ENCODE measurements at places on chromosomes 3 and 15.

DNA sequence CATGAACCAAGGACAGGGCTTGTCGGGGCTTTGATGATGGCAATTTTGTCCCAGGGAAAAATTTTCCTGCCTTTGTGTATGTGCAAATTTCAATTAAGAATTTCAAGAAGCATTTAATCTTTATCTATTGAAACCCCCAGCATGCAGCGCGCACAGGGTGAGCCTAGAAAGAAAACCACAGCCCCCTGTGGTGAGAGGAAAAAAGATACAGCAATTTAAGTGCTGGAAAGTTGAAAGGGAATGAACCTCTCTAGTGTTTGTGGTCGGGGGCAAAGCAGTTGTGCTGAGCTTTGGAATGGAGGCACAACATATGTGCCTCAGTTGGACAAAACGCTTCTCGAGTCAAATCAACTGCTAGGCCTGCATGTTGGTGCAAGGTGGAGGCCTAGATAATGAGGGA lies 111.8 kb upstream of the C15orf61 start:
- no peak for DNase-seq

- DNase-seq, result no peak
Observed at GRCh38 chr15:23642413-23643044, 5.1 kb downstream of the MAGEL2 start.

GRCh38 chr3:140117096-140117526 lies 182.1 kb downstream of the CLSTN2 start:
- DNase-seq, result no peak

- no peak for DNase-seq
Observed at GRCh38 chr3:61666615-61667330, 105.4 kb downstream of the PTPRG start.

DNA sequence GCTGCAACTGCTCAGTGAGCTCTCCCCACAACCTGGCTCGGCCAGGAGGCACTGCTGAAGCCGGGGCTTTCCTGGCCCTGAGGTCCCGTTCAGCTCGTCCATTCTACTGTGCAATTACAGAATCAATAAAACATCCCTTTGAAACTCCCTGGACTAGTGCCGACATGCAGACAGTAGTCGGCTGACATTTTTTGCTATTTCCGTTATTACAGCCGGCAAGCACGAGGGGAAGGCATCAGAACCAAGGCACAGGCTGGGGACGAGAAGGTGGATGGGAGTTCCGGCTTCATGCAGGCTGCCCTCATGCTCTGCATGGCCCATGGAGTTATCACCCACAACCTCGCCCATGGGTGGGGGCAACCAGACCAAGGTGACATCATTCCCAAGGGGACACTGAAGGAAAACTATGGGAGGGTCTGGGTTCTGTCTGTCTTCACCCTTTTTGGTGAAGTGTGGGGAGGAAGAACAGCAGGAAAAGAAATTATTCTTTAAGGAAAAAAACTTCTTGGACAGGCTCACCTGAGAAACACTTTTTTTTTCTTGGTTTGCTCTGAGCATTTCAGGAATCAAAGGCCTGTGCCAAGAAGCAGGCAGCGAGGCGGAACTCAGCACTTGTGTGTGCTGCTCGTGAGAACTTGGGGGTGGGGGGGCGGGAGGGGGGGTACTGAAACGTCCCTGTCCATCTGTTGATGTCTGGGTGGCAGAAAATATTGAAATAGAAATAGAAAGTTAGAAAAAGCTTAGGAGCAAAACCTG lies 154.5 kb downstream of the FOXP1 start:
- DNase-seq, result no peak

- DNase-seq, result peak; percentile 2
Observed at GRCh38 chr15:55108858-55109518, 87.8 kb downstream of the RSL24D1 start.

DNA sequence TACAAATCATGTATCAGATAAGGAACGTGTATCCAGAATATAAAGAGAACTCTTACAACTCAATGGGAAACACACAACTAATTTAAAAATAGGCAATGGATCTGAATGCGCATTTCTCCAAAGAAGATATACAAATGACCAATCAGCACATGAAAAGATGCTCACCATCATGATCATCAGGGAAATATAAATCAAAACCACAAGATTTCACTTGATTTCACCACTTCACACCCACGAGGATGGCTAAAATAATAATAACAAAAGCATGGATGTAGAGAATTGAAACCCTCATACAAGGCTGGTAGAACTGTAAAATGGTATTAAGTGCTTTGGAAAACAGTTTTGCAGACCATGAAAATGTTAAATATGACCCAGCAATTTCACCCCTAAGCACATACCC lies 26.7 kb upstream of the SLC12A8 start:
- DNase-seq, result no peak

GRCh38 chr15:93770788-93771187 lies 460.6 kb upstream of the MCTP2 start:
- no peak for DNase-seq

DNA sequence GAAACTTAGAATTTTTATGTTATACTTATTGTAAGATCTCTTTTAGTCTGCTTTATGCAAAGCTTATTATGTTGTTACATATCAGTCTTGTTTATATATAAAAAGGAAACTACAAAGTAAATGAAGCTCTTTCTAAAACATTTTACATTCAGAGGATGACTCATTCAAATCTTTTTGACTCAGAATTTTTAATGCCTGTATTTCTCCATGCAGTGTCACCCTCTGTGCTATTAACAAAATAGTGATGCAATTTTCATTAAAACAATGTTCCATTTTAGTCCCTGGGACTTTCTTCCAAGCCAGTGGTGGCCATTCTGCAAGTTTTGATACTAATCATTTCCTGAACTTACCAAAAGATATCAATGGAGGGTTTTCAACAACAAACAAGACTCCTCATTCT lies 216.1 kb downstream of the NAALADL2 start:
- DNase-seq, result no peak

GRCh38 chr3:160703974-160704373 lies 27.0 kb downstream of the ARL14 start:
- DNase-seq, result no peak

DNA sequence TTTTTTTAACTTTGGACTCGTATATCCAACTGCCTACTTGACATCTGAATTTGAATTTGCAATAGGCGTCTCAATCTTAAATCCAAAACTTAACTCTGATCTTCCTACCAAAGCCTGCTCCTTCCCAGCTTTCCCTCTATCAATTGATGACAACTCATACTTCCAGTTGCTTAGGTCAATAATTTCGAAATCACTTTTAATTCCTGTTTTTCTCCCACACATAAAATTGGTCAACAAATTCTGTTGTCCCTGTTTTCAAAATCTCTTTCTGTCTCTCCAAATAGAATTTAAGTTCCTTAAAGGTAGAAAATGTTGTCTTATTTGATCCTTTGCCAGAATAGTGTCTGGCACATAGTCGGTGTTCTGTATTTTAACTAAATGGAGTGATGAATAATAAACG lies 332.4 kb downstream of the SATB1 start:
- DNase-seq, result no peak

DNA sequence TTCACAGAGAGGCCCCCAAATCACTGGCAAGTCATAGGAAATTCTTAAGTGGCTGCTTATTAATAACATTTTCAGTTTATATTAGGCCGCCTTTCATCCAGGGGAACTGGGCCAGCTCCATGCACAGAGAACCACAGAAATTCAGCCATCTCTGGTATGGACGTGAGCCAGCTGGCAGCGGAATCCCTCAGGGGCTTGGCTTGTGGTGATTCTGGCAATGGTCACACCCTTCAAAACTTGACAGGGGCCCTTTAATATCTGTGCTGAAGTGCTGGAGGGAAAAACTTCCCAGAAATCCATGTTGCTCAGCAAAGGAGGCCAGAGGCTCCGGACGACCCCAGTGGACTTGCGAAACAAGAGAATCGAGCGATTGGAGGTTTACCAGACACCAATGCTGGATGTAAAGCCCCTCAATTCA lies 11.3 kb downstream of the PRICKLE2 start:
- DNase-seq, result no peak

DNA sequence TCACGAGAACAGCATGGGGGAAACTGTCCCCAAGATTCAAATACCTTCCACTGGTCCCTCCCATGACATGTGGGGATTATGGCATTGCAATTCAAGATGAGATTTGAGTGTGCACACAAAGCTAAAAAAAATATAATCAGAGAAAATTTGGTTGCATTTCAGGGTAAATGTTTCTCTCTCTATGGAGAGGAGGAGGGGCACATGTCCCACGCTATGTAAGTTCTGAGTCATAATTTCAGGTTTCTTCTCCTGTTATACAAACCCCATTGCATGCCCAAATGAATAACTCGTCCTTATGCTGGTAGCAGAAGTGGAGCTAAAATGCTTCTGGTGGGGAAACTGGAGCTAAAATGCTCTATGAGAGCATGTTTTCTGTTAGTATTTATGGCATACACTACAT lies 209.7 kb upstream of the DCBLD2 start:
- DNase-seq, result no peak

DNA sequence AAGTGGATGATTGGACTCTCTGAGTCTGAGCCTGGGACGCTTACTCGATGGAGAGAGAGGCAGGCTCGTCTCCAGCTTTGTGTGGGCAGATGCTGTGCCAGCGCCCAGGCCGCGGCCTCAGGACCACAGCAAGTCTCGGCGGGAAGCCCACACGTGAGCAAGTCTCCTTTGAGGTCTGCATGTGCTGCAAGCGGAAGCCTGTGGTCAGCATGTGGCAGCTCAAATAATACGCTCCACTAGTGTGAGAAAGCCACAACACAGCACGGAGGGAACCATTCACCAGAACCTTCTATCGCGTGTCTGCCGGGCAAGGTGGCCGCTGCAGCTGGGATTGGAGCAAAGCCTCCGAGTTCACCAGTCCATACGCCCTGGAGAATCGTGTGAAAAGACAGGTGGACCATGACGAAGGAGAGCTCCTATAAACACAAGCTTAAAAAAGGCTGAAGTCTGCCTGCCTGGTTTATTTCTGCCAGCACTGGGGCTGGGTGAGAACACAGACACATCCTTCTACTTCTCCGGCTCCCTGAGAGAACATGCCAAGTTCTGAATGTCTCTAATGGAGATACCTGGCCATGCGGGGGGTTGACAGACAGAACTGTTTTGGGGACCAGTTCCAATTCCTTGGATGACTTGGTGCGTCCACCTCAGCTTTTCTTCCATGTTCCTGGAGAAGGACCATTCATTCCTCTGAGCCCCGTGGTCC lies 82.0 kb upstream of the LRIG1 start:
- no peak for DNase-seq

DNA sequence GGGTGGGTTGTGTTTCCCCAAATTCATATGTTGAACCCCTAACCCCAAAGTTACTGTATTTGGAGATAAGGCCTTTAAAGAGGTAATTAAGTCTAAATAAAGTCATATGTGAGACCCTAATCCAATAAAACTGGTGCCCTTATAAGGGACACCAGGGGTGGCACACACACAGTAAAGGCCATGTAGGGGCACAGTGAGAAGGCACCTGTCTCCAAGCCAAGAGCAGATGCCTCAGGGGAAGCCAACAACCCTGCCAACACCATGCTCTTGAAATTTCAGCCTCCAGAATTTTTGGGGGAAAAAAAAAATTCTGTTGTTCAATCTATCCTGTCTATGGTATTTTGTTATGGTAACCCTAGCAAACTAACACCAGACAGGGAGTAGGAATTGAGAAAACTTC lies 1.5 kb upstream of the GMNC start:
- no peak for DNase-seq

DNA sequence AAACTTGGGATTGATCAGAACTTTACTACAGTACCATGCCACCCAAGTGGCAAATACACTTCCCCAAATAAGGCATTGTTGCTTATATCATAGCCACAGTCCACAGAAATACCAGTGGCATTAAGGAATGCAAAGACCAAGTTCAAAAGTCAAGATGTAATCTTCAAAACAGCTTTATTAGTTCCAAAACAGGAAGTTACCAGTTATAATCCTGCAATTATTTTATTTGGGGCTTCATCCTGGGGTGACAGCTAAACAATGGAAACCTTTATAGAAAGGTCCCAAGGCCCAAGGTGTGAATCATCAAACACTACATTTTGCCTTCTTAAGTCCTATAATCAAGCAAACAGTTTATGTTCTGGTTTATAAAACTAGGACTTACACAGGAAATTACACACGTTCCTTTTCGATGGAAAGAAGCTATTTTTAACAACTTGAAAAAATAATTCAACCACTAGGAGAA lies 30.3 kb upstream of the RNF7 start:
- no peak for DNase-seq

DNA sequence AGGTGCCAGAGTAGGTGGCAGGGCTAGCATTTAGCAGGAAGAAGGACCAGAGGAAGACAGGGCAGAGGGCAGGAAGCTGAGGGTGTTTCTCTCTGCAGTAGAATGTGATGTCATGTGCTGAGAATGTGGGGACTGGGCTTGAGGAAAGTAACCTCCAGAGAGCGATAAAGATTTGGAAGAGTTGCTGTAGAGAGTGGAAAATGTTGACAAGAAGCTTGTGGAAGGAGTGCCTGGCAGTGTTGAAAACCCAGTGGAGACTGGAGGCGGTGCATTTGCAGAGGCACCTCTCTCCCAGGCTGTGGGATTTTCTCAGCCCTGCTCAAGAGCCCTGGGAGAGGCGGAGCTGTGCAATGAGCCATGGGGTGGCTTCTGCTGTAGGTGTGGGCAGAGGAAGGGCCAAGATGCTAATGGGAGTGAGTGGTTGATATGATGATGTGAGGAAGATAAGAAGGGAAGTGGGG lies 54.8 kb downstream of the MESD start:
- DNase-seq, result no peak

DNA sequence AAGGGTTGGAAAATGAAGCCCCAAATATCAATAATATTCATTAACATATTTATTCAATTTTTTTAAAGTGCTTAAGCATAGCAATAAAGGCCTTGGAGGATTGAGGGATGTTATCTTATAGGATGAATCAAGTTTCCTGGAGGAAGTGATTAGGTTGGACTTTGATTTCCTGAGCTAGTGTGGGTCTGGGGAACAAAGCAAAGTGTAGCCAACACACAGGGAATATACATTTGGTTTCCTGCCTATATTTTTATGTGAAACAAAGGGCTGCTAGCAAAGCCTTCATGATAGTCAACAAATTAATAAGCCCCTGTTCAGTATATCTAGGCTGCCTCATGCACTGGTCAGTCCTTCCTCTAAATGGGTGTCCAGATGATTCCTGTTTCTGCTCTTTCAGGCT lies 261.1 kb upstream of the IL12A start:
- no peak for DNase-seq

GRCh38 chr3:177460047-177460446 lies 262.8 kb upstream of the TBL1XR1 start:
- DNase-seq, result no peak

- no peak for DNase-seq
Observed at GRCh38 chr3:172391592-172392302, 56.5 kb downstream of the GHSR start.

DNA sequence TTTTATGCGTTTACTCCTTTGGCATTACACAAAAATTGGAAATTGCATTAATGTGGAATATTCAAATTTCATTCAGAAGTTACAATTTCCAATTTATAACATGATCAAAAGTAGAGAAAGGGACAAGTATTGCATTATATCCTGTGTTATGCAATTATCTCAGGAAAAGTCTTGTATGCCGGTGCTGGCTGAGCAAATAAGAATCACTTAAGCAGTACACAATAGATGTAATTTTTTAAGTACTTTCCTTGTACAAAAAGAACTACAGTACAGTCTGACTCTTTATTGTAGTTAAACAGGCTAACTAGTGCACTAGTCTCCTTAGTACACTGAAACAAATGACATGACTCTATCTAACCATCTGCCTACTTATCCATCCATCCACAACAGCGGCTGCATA lies 493.2 kb upstream of the KCNMB2 start:
- no peak for DNase-seq
